ENCODE measurements at places on chromosomes 12 and 14.

DNA sequence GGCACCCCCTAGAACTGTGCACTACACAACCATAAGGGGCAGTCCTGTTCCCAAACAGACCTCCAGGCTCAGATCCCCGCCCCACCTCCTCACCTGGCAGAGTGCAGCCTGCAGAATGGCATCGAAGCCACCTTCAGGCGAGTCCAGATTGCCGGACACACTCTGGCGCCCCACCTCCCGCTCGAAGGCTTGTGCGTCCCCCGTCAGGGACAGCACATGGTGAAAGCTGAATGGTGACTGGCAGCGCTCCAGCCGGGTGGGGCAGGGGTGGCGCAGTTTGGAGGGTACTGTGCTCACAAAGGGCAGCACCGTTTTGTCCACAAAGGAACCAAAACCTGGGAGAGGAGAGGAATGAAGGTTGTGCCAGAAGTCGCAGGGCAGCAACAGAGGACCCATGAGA, 10.6 kb downstream of the ITGB7 start:
- DNase-seq = no peak

DNA sequence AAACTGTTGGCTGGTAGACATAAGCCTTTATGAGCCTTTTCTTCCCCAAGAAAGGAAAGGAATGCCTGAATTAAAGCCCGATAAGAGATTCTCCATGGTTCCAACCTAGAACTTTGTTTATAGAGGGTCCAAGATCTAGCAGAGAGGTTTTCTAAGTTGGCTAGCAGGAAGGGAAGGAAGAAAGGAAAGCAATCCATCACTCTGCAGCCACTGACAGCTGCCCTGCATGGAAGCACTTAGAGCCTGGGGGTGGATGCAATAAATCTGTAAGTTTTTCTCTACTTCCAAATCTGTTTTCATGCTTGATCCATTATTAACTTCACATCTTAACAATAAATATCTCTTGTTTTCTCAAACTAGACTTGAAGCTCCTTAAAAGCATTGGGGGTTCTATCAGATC, 224.4 kb downstream of the KSR2 start:
- no peak for DNase-seq

- no peak for DNase-seq
These were observed 46.4 kb upstream of the BMP4 start for GRCh38 chr14:54003064-54003463.

DNA sequence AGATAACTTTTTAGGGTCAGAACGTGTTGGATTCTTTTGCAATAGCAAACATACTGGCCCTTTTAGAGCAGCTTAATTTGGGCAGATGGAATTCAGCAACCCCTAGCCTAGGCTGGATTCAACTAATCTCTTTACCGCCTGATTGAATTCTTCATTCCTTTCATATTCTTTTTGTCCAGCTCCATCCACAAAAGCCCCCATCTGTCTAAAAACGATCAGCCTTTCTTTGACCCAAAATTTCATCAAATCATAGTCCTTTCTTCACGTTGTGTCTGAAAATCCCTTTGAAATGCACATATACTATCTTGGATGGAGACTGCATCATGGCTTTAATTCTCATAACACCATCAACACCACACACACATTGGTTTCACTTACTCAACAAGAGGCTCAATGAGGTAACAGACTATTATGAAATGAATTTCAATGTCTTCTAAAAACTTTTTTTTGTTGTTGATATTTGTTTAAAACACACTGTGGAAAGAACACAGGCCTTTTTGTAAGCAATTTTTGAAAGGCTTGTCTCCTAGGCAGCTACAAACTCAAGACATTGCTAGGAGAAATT, 128.0 kb upstream of the EEA1 start:
- no peak for DNase-seq

- DNase-seq = no peak
These were observed 69.7 kb upstream of the SLC38A2 start for GRCh38 chr12:46442239-46442638.

- no peak for DNase-seq
These were observed 121.0 kb downstream of the ZFP36L1 start for GRCh38 chr14:68671909-68672308.

DNA sequence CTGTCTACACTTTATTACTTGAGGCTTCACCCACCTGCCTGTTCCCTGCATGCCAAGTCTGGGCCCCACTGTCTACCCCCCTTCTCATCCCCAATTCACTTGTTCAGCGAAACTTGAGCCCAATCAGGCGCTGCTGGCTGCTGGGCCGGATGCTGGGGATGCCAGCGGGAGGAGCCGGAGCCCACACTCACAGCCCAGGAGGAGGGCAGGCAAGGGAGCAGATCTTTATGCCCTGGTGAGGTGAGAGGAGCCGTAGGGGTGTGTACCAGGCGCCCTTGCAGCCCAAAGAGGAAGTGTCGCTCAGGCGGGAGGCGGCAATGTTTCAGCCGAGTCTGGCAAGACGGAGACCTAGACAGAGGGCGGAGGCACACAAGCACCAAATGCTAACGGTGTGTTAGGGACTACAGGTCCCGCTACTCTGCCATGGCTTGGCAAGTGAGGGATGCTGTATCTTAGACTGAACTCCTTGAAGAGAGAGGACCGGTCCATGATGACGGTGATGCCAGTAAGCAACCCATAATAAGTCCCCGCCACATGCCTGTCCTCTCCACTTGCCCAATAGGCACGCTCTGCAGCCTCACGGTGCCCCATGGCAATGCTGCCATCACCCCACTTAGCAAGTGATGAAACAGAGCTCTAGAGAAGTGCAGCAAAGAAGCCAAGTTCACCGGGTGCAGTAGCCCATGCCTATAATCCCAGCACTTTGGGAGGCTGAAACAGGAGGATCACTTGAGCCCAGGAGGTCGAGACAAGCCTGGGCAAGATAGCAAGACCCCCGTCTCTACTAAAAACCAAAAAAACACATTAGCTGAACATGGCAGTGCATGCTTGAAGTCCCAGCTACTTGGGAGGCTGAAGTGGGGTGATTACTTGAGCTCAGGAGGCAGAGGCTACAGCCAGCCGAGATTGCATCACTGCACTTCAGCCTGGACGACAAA, 41.6 kb downstream of the LRRC74A start:
- peak; percentile 39 for DNase-seq

DNA sequence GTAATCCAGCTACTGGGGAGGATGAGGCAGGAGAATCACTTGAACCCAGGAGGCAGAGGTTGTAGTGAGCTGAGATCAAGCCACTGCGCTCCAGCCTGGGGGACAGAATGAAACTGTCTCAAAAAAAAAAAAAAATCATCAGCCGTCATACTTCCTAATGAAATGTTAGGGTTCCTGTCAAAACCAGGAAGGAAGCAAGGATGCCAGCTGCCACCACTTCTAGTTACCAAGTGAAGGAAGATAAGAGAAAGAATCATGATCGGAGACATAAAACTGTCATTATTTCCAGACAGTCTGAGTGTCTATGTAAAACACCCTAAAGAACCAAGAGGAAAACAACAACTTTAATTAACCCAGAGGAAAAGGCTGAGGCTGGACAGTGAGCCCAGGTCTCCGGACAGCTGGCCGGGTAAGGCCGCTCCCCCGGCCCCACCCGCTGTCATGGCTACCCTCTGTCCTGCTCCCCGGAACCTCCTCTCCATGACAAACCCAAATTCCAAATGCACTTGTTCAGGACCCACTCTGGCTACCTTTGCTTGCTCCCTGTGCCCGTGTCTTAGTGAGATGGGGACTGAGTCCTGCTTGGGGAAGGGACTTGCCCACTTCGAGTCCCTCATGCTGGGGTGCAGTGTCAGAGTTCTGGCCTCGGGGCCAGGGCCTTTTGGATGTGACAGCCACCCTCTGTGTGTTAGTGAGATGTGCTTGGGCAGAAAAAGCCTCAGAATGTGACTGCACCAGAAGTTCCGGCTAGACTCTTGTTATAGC, 29.0 kb downstream of the SLC6A12 start:
- DNase-seq = no peak

DNA sequence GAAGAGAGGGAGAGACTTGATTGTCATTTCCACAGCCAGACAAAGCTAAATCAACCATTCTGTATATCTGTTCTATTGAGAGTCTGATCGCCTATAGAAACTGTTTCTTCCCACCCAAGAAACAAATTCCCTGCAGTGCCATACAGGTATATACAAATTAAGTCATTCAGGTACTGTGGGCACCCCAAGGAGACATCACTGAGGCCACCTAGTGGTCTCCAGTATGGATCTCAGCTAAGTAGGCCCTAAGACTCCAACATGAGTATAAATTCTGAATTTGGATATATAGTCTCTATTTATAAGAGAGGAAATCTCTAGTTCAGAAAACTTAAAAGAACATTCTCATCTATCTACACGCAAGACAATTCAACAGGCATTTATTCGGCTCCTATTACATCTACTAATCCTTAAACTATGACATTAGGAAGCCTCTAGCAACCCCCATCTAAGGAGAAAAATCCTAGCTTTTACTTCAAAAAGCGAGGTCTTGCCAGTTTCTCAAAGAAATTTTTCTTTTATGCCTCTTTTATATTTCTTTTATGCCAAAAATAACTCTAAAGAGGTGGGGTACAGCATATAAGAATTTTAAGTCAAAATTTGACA, 62.6 kb downstream of the DCAF5 start:
- DNase-seq = no peak

GRCh38 chr14:76773188-76773885, 12.1 kb downstream of the VASH1 start:
- no peak for DNase-seq

GRCh38 chr14:82354126-82354525, 820.5 kb upstream of the SEL1L start:
- DNase-seq = no peak
